ENCODE measurements at places on chromosomes 16 and 17.

DNA sequence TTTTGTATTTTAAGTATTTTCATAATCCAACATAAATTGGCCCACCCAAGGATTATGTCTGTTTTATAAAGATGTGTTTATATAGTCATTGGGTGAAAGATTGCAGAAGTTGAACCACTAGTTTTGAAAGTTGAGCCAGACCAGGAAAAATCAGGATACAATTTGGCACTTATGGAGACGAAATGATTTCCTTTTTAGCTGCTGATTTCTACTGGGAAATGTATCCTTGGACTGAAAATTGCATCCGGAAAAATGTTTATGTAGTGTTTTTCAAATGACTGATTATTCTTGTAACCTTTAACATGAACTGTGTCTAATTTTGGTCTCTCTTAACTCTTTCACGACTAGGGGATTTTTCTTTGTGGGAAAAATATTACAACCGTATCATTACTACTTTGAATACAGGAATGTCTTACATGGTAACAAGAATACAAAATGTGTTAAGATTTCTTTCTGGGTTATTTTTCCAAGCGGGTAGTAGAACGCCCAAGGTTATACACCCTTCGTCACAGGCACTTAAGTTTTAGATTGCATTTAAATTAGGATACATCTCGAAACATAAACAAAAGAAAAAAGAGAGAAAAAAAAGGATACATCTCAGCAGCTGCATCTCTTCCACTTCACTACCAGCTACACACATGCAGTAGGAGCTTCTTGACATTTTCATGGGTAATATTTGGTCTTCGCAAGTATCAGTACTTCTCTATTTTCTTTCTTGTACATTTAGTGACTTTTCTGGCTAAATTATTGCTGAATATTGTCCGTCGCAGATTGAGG is 273.0 kb upstream of the TBX2 start:
- DNase-seq: no peak

- DNase-seq: peak; percentile 82
These were observed 26.1 kb downstream of the MRPS23 start for GRCh38 chr17:57823469-57824401.

DNA sequence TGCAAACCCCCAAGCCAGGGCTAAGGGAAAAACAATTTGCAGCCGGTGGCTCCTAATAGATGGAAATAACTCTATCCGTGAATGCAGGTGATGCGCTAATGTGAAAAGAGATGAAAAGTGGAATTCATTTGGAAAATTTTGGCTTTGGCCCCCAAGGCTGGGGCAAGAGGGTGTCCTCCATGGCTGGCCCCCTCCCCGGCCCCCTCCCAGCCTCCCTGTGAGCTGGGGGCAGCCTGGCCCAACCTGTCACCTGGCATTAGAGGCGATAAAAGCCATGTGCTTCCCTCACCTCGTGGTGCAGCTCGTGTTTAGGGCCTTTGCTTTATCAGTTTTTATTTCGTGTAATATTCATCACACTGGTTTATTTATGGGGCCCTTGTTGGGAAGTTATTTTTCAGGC is 267.2 kb downstream of the ENGASE start:
- DNase-seq: no peak

DNA sequence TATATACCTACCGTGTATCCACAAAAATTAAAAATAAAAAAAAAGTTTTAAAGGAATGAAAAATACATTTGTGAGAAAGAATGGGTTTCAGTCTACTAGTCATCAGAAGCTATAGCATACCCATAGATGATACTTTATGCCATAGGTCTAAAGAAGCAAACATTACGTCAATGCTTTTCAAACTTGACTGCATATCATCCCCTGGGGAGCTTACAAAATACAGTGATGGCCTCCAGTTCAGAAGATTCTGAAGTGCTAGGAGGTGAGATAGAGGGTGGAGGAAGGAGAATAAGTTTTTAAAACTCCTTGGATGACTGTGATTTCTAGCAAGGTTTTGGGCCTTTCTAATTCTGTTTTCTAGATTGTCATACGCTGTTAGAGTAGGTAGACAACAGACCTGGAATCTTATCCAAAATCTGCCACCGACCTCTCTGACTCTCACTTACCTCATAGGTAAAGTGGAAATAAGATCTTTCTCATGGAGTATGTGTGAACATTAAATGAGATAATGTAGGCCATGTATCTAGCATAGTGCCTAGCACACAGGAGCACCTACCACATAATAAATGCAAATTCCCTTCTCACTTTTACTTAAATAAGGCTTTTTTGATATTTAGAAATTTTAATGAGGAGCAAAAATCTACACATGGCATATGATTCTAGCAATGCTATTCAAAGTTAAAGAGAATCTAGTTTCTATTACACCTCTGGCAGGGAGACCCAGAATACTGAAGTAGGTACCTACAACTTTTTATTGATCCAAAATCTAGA is 12.4 kb downstream of the MMD start:
- DNase-seq: no peak

- DNase-seq: no peak
These were observed 5.5 kb upstream of the PRKCB start for GRCh38 chr16:23830276-23830675.

- peak; percentile 89 for DNase-seq
These were observed 2.5 kb upstream of the GSE1 start for GRCh38 chr16:85610446-85611193.

GRCh38 chr17:65130832-65131231 is 6.3 kb upstream of the RGS9 start:
- DNase-seq: no peak

DNA sequence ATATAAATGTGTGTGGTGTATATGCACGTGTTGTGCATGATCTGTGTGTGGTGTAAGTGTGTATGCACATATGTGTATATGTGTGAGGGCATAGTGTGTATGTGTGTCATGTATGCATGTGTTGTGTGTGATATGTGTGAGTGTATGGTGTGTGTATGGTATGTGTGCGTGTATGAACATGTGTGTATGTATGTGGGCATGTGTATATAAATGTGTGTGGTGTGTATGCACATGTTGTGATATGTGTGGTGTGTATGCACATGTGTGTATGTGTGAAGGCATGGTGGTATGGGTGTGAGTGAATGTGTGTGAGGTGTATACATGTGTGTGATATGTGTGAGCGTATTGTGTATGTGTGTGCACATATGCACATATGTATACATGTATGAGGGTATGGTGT is 198.7 kb downstream of the RBFOX3 start:
- DNase-seq: no peak

All from NCI-H146 (cell line).